Stimulated activated CD4-positive, alpha-beta T cell treated with anti-CD3 and anti-CD28 coated beads, Interleukin-15, amount 100 ng/mL, for 1 hour (primary cell): ENCODE measurements at places on chromosomes 1 and 21.

GRCh38 chr1:75135573-75136194 is 1.5 kb downstream of the LHX8 start:
- no peak for DNase-seq

DNA sequence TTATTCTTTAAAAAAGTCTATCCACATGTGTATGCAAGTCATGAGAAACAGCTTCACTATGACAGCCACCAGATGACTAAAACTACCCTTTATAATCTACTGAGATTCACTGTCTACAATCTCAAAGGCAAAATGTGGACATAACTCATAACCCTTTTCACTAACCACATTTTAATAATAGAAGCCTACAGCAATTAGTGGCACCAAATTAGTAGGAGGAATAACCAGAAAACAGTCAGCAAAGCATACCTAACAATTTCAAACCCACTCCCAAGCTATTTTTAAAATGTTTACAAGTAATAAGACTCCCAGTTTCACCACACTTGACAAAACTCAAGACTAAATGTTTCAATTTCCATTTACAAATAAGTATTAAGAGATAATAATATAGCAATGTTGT is 442.9 kb downstream of the PTPRC start:
- DNase-seq = no peak

DNA sequence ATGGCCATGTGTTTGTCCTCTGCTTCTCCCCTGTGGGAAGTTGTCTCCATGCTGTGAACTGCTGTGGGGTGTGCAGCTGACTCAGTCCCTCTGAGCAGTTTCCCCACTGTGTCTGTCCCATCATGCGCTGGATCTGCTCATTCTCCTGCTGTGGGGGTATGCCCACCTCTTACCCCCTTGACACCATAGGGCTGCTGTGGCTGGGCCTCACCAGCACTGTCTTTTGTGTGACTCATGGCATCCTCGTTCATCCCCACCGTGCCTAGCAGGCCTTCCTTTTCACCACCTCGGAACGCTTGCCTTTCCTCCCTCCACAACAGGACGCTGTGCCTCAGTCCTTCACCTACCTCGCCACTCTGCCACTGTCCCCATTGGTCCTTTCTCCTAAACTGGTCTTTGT is 27.3 kb downstream of the VANGL2 start:
- no peak for DNase-seq

- DNase-seq = no peak
Observed at GRCh38 chr1:96772972-96773371, 51.4 kb downstream of the PTBP2 start.

GRCh38 chr1:30658014-30658336 is 65.4 kb downstream of the MATN1 start:
- DNase-seq = no peak

- no peak for DNase-seq
Observed at GRCh38 chr1:214364786-214365295, 83.9 kb downstream of the SMYD2 start.

- no peak for DNase-seq
Observed at GRCh38 chr1:192879406-192879805, 70.6 kb downstream of the RGS2 start.
